ENCODE measurements at places on chromosomes 4 and X.
A peak's percentile ranks its signal among the peaks of the same experiment; 100 is the strongest.

DNA sequence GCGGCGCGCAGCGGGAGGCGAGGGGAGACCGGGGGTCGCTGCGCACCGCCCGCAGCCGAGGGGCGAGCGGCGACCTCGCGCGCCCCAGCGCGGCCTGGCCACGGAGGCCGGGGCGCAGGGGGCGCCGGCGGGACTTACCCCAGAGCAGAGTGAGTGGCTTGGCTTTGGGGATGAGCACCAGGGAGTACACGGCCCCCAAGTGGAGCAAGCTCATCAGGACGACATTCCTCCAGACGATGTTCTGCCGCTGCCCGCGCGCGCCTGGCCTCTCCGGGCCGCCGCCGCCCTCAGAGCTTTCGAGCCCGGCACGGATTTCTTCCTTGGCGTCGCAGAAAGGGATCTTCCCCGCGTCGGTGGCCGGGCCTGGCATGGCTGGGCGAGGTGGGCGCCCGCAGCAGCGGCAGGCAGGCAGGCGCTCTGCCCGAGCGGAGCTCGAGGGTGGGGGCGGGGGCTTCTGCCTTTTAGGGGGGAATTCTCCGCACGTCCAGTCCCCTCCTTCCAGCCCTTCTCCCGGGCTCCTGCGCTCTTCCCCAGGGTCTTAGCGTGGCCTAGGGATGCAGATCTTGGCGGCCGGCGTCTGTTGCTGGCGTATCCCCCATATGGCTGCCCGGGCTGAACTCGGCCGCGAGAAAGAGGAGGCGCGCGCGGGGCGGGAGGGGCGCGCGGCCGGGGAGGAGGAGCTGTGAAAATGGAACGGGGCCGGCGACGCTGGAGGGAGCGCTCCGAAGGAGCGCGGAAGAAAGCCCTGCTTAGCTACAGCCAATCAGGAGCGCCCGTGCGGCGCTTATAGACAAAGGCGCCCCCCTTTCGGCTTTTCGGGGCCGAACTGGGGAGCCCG, at the start of gene SCD5:
TSS of gene SCD5 (minus strand) at position 629 of the 838 bp plus-strand sequence. CDS start at position 370, 259 bp downstream.
- DNase-seq = peak; percentile 63

GRCh38 chr4:127352220-127353113, 280.3 kb upstream of the INTU start:
- DNase-seq = no peak

DNA sequence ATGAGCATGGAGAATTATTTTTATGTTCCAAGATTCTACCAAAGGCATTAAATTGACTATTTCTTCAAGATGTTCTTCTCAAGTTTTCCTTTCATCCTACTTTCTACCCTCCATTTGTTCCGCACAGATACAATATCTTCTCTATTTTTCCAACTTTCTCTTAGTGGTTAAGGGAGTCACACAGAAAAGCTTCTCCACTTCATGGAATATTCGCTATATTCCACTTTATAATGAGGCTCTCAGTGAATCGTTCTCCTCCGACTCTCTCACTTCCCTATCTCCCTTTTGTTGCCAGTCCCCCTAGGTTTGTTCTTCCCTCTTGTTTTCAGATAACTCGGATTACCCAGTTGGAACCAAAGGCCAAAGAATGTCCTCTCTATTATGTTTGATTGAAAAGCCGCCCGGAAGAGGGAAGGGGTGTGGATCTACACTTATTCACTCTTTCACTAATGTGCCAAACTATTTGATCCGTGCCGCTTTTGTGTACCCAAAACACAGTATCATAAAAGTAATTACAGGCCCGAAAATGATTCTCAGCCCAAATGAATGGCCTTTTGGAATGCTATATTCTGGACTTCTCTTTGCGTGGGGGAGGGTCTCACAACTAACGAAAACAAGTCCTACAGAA, 1.2 kb downstream of the SH3D19 start:
- DNase-seq = peak; percentile 34

DNA sequence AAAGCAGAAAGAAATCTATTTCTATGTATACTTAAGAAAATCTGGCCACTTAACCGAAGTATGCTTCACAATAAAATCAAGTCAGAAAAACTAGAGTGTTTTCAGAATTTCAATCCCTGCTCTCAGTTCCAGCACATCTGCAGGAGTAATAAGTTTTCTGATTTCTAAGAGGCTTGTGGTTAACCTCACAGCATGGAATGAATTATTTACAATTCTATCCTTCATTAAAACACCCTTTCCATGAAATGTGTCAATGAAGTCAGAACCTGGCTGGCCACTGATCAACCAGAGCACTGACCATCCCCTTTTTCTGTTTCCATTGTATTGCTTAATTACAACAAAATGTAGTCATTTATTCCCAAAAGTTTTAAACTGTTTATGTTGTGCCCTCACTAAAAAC, 781.4 kb upstream of the INTU start:
- DNase-seq = no peak

DNA sequence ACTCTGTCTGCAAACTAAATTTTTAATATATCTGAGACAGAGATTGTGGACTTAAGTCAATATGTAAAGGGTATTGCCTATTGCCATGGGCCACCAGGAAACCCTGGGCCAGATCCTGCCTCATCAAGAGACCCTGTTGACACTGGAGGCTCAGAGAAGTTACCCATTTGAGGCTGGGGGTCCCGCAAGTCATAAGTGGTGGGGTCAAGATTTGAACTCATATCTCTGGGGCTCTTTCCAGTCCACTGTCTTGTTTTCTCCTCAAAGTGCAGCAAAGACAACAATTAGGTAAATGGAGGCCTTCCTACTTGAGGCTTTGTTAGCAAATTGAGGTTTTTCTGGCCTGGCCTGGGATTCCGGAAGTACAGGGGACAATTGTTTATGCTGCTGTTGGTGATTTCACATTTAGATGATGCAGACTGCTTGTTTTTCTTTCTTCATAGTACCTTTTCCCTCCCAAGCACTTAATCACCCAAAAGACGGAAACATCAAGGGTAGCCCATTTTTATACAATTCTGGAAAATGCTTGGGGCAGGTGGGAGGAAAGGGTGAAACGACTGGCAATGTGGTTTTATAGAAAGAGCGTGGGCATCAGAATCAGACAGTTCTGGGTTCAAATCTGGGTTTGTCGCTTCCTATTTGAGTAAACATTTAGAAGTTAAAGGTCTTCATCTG, 160.0 kb downstream of the SMIM20 start:
- DNase-seq = no peak

DNA sequence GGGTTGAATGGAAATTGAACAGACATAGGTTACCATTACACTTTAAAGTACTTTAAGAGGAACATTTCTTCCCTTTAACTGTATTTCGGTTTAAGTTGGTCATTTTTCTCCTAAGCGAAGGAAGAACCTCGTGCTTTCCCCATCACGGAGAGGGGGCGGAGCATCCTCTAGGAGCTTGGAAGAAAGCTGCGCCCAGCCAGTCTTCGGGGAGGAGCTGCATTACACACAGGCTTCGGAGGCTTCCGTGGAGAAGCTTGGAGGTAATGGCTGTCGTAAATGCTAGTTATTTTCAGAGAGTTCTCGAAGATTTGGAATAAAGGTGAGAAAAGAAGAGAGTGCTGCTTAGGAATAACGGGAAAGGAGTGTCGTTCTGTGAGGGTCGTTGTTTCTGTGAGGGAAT, at the start of gene PWWP3B:
TSS of gene PWWP3B (plus strand) at position 199 of the 400 bp plus-strand sequence. CDS start 37,128 bp downstream, outside the sequence.
- DNase-seq = peak; percentile 58

DNA sequence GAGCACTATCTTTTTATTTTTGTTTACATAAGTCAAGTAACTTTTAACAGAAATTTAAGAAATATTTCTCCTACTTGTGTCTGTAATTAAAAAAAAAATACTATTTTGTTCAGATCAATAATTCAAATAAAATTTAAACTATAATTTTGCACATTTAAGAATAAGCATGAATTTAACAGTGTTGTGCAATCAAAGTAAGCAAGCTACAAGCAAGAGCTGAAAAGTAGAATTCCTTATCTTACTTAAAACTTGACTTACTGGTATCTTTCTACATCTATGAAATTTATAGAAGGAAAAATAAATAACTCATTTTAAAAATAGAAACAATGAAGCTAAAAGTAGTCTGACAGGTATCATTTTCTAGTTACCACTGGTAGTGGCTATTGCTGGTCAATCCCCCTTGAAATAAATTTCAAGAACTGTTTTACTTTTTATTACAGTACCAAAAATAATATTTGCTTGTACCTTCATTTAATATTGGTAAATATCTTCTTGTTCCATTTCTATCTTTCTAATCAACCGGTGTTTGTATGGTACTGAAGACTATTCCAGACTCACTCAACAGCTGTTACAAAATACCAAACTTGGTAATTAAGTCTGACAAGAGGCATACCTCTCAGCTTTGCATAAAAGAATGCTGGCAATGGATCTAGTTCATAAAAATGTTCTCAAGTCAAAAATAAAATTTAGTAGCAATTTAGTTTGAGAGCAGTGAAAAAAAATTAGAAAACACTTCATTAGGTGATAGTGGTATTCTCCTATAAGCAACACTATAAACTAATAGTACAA, 62.2 kb downstream of the NOCT start:
- no peak for DNase-seq

GRCh38 chr4:98150092-98150761, 7.0 kb upstream of the STPG2 start:
- no peak for DNase-seq

DNA sequence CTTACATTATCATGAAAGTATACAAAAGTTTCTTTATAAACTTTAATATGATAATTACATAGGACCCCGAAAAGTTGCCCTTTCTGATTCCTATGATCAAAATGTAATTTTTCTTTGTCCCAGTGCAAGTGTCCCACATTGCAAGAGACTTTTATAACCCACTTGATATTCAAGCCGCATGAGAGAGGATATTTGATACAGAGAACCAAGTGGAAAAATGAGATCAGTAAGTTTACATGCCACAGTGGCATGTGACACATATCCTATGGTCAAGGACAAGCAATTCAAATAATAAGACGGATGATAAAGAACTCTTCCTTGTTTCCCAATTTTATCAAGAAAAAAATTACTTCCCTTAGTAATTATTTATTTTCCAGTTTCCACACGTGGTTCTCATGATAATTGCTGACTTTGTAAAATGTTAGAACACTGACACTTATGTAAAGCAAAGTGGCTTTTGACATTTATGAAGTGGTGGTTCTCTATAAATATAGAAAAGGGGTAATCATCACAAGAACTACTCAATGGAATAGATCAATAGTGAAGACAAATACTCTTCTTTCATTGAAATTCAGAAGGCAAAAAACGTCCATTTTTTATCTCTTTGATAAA, 273.7 kb upstream of the NOCT start:
- DNase-seq = no peak

DNA sequence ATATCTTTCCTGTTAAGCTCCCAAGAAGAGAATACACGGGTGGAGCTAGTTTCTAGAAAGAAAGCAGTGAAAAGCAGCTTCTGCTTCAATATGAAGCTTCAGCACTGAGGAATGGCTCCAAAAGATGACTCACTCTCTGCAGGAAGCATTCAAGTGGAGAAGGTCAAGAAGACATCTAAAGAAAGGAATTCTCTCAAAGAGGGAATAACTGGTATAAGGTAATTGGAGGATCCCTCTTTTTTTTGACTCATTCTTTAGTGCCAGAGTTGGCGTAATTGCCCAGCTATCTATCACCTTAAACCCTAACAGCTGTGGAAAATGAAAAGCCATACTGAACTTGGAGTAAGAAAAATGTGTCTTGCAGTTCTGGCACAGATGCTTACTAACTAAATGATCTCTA, 3.5 kb downstream of the EDA2R start:
- no peak for DNase-seq

- DNase-seq = peak; percentile 69
These were observed 69.7 kb downstream of the KLHL8 start for GRCh38 chr4:87150498-87151261.

All from mucosa of gallbladder (tissue), 1 donor.